ENCODE measurements at places on chromosomes 2 and 18.
A peak's percentile ranks its signal among the peaks of the same experiment; 100 is the strongest.

- DNase-seq: peak; percentile 32
These were observed 127.3 kb downstream of the RNF144A start for GRCh38 chr2:7044253-7045250.

- no peak for DNase-seq
These were observed 149.7 kb upstream of the BOD1L2 start for GRCh38 chr18:56997200-56997599.

GRCh38 chr18:37272226-37272625 lies 293.4 kb downstream of the CELF4 start:
- DNase-seq: no peak

DNA sequence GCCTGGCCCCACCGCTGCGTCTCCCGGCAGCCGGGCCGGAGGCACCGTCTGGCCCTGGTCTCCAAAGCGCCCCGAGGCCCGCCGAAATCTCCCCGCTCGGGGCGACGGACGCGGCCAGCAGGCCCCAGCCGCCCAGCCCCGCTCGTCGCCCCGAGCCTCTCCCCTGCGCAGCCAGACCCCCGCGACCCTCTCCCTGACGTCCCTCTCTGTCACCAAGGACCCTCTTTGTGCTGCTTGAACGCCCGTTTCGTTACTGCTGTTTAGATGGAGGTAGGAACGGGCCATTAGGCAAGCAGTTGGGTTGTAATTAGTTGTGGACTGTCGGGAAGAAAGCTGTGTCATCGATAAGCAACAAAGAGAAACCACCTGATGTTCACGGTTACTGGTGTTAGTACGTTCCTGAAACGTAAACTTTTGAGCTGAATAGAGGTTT lies 686 bp downstream of the UBXN4 start:
- peak; percentile 8 for DNase-seq

DNA sequence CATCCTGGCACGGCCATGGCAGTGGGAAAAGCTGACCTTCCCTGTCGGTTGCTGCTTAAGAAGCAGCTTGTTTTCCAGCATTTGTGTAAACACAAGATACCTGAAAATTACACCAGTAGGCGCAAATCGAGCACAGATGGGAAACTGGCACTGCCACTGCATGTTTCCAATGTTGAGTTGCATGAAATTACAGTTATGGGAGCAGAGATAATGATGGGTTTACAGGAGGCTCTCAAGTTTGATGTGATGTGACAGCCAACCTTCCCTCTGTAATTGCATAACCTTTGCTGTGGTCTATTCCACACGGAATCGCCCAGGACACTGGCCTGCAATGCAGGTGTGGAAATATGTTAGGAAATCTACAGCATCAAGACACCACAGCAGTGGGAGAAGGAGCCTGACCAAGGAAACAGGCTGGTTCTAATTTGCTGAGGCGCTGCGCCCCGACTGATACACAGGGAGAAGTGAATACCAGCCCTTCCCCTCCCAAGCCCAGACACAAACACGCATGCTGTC lies 17.4 kb downstream of the GPR45 start:
- no peak for DNase-seq

GRCh38 chr2:22086726-22087125 lies 963.0 kb downstream of the TDRD15 start:
- no peak for DNase-seq

- no peak for DNase-seq
These were observed 162.3 kb downstream of the PHLPP1 start for GRCh38 chr18:62877411-62878221.

- no peak for DNase-seq
These were observed 157.0 kb upstream of the AQP4 start for GRCh38 chr18:27022477-27022876.

All from activated T-helper 1 cell treated with anti-CD3 and anti-CD28 coated beads, Interleukin-2, amount 50 U/mL, for 16 hours (primary cell).